ENCODE measurements at places on chromosomes 11 and 22.

- DNase-seq, result no peak
Observed at GRCh38 chr11:116510886-116511650, 261.7 kb downstream of the BUD13 start.

- no peak for DNase-seq
Observed at GRCh38 chr11:60878245-60879101, 11.1 kb downstream of the ZP1 start.

DNA sequence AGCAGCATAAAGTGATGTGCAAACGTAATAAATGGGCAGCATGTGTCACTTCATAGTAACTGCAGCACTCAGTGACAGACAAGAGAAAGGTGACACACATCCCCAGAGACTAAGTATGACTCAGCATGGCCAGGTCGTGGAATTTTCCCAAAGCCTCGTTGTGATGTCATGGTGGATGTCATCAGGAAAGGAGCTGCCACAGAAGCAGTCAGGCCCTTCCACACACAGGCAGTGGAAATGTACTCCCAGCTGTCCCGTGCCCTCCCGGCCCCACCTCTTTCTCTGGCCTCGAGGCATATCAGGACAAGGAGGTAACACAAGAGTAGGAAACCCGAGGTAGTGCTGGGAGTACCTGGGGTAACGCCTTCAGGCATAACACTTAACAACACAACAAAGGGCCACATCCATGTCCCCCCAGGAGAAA lies 8.1 kb downstream of the PC start:
- DNase-seq, result peak; percentile 94

GRCh38 chr11:95794086-95794485 lies 3.8 kb downstream of the CEP57 start:
- no peak for DNase-seq

DNA sequence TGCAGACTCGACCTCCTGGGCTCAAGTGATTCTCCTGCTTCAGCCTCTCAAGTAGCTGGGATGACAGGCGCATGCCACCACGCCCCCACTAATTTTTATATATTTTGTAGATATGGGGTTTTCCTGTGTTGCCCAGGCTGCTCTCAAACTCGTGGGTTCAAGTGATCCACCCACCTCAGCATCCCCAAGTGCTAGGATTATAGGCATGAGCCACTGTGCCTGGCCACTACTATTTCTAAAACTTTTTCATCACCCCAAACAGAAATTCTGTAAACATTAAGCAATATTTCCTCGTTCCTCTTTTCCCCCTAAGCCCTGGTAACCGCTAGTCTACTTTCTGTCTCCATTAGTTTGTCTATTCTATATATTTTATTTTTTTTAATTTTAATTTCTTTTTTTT lies 9.0 kb upstream of the ATG16L2 start:
- no peak for DNase-seq

DNA sequence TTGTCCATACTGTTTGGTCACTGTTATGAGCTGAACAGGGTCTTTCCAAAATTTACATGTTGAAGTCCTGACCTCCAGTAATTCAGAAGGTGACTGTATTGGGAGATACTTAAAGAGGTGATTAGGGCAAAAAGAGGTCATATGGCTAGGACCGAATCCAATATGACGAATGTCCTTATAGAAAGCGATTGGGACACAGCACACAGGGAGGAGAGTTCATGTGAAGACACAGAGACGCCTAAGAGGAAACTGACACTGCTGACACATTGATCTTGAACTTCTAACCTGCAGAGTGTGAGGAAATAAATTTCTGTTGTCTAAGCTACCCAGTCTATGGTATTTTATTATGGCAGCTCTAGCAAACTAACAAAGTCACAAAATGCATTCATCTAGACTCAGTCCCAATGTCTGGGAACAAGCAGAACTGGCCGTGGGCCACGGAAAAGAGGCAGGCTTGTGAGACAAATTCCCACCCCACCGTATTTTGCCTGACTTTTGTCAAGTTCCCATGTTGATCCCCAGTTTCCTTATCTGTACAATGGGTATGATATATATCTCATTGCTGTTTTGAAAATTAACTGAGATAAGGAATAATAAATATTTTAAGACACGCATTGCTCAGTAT lies 295.0 kb downstream of the NTM start:
- no peak for DNase-seq

DNA sequence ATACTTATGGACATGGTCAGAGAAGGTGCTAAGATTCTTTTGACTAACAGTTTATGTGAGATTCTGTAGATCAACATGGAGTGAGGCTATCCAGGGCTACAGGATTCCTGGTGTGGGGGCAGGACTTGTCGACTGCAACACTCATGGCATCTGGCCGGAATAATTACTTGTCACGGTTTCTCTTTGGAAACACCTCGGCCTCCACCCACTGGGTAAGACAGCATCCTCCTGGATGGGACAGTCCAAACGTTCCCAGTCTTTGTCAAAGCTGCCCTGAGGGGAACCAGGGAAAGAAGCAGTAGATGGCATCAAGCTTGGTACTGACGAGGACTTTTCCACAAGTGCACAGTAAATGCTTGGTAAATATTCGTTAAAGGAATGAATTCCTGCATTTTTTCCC lies 762.8 kb downstream of the BRD1 start:
- DNase-seq, result no peak

Measured in T47D (cell line).